Cerebellar nuclear complex (tissue), 1 donor: ENCODE measurements at places on chromosomes 5 and 9.

DNA sequence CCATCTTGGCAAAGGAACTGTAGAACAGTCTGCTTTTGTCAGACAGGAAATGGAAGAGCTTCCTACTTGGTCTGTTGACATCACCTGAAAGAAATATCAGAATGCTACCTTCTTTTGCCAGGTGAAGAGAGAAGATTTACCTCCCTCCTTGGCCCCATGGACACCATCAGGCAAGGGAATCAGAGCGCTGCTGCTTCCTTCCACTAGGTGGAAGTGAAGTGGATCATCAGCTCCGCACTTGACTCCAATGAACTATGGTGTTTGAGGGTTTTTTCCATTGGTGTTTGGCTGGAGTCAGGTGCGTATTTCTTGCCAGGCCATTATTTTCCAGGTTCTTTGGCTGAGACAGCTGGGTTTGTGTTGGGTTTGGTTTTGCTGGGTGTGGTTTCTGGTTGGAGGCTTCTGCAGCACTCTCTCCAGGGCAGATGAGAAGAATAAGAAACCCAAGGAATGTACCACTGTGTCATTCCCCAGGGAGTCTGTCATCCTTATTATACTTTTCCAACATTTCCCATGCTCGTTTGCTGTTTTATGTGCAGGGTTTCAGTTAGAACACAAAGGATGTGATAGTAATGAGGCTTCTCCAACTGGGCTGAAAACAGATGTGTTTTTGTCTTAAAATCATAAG is 12.4 kb downstream of the SPATA31E1 start:
- DNase-seq, result no peak

GRCh38 chr5:24368115-24368514 is 276.7 kb downstream of the CDH10 start:
- DNase-seq, result no peak

DNA sequence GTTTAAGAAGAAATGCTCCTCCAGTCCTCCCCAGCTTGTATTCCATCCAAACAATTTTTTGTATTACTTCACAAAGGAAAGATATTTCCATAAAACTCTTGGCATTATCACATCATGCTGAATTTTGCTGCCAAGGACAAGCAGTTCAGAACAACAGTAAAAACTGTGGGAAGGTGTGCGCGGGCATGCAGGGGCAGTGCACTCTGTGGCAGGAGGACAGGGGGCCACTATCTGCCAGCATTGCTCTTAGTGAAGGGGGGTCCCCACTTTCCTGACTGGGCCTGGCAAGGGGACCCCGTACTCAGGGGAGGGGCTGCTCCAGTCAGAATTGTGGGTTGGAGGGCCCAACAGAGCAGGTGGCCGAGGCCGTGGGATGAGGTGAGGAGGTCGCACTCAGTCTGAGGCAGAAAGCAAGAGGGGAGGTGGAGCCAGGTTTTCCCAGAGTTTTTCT is 32.8 kb downstream of the ANGPTL2 start:
- no peak for DNase-seq

GRCh38 chr9:98900244-98900643 is 43.5 kb upstream of the COL15A1 start:
- DNase-seq, result no peak

- no peak for DNase-seq
These were observed 5.2 kb downstream of the RFX3 start for GRCh38 chr9:3520564-3520963.

GRCh38 chr5:16179511-16179935 is at the start of gene MARCHF11:
MARCHF11 (minus strand) TSS chr5:16179791; CDS start chr5:16179575, 216 bp downstream.
- DNase-seq, result no peak

DNA sequence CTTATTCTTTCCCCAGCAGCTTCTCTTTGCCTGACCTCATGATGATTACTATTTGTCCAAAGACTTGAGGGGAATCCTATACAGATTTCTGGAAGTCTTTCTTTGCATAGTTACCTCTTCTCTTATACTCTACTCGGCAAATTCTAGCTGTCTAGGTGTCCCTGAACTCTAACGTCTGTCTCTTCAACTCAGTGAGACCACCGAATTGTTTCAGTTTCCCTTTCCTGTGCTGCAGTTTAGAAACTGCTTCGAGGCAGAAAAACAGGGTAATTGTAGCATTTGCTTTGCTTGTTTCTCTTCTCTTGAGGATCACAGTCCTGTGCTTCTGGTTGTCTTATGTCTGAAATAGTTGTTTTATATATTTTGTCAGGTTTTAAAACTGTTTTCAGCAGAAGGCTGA is 14.8 kb downstream of the LVRN start:
- DNase-seq, result no peak

DNA sequence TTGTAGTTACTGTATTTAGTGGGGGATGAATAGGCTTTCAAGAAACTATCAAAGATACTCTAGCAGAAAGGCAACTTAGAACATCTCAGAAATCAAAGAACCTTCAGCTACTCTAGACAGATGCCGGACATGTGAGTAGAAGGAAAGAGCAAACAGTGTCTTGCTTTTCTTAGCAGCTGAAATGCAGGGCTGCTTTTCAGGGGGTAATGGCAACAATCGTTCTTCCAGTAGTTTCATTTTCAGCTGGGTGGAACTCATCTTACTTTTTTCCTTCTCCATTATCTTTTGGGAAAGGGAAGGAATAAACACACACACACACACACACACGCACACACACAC is 281.6 kb downstream of the CRB2 start:
- DNase-seq, result no peak

DNA sequence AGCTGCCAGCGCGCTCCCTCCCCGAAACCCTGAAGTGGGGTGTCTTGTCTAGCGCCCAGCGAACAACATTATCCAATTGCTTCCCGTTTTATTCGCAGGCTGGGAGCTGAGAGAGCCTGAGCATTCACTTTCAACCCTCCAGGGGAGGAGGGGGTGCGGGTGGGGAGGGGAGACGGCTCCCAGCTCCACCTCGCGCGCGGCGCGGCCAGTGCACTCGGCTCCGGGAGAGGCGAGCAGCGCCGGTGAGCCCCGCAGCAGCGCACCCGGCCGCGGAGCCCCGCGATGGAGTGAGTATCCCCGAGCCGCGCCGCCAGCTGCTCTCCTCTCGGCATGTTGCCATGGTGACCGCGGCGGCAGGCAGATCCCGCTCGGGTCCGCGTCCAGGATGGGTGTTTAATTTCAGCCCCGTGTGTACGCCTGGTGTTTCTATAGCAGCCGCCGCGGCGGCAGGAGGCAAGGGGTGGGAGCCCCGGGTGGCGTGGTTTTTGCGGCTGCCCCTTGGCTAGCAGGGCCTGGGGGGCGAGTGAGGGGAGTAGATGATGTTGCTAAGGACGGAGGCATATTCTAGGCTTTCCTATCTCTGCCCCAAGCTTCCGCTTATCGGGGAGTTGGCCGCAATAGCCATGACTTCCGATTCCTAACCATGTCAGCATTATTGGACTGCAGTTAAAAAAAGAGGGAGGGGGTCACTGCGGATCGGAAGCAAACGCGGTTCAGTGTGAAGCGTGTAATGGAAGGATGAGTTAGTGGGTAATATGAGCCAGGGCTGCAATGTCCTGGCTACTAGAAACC is 139.2 kb upstream of the PALM2AKAP2 start:
- DNase-seq, result no peak

DNA sequence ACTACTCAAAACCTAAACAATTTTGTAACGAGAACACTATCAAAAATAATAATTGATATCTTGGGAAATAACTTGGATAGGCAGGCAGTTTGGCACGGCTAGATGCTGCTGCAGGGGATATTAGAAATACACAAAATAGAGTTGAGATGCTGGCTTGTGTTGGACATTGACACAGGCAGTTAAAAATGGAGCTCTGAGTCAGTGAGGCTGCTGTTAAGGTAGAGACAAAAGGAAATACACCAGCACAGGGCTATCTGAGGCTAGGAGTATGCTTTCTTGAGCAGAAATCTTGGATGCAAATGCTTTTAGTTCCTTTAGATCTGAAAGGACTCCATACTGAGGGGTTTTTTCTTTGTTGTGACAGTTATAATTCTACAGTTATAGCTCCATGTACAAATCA is 16.6 kb downstream of the TENT2 start:
- no peak for DNase-seq

DNA sequence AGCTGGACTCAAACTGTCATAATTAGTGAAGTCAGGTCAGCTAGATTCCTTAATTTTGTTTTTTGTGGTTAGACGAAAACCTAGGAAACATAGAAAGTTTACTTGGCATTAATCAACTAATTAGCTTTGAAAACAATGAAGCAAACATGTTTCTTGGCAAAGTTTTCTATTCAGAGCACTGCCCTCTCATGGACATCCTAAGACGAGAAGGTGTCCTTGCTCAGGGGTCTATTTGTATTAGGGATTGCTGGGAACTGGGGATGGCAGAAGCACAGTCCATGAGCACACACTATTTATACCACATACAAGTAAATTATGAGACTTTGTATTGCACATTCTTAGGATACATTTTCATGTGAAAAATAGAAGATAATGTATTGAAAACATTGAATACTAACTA is 49.7 kb downstream of the POC5 start:
- DNase-seq, result no peak

DNA sequence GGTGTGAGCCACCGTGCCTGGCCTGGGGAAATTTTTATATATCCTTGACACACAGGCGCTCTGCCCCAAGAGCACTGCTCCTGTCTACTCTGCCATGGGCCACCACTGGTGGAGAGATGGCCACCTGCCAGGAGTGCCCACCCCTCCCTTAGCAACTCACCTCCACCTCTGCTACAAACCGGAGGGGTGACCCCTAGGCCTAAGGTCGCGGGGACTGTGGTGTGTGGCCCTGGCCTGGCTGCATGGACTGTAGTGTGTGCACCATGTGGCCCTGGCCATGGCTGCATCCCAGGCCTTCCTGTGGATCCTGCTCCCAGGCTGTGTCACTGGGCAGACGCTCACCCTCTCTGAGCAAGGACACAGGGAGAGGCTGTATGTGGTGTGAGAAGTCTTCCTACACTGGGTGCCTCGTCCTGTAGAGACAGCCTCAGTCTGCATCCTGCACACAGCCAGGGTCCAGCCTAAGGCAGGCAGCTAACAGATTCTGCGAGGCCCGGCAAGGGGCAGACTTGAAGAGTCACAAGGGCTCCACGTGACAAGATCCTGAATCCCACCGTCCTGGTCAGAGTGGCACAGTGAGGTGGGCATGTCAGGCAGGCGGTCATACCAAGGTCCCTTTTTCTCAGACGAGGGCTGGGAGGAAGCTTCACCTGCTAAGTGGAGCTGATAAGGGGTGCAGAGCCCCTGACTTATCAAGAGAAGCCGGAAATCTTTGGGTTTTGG is 10.3 kb downstream of the NINJ1 start:
- DNase-seq, result no peak

DNA sequence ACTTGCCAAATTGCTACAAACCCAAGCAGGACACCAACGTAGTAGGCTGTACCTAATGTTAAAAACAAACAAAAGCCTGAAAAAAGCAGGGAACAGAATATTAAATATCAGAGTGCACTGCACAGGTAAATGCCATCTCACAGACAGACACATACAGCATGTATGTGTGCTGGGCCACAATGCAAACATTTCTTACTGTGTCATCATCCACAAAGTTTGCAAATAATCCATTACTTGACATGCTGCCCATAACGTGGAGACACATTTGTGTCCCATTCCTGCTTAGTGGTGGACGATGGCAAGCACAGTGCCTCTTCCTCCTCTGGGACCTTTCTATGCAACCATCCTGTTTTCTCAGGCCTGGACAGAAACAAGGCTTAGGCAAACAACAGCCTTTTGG is 44.7 kb downstream of the GOLM1 start:
- DNase-seq, result no peak

DNA sequence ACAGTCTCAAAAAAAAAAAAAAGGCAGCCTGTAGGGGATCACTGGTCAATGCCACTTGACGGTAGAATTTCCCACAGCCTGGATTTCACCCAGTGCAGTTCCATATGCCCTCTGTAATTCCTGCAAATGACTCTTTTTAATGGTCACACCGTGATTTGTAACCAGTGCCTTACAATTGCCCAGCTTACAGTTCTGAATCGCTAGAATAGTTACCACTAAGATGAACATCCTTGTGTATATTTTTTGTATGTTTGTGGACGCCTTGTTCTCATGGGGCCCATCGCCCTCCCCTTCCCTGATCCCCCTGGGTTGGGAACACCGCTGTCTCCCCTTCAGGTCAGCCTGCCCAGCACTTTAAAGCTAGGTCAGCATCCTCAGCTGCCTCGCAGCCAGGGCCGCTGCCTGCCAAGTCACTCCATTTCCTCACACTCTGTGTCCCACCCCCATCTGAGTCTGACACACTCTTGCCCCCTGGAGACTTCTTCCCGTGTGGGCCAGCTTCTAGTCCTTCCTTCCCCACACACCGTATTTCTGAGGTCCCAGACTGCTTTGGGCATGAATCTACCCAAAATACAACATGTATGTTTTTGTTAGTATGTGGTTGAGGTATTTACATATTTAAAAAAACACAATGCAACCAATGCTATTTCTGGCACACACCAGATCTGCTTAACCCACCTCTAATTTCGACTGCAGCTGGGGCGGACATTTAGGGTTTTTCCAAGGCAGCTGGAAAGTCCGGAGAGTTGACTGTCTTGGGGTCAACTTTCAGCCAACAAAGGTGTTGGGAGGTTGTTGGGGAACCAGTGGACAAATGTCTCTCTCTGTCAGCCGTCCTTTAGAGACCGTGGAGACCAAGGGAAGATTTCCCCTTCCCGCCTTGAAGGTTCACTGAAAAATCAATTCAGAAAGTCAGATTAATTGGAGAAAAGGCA is 120.5 kb upstream of the NEK6 start:
- no peak for DNase-seq

DNA sequence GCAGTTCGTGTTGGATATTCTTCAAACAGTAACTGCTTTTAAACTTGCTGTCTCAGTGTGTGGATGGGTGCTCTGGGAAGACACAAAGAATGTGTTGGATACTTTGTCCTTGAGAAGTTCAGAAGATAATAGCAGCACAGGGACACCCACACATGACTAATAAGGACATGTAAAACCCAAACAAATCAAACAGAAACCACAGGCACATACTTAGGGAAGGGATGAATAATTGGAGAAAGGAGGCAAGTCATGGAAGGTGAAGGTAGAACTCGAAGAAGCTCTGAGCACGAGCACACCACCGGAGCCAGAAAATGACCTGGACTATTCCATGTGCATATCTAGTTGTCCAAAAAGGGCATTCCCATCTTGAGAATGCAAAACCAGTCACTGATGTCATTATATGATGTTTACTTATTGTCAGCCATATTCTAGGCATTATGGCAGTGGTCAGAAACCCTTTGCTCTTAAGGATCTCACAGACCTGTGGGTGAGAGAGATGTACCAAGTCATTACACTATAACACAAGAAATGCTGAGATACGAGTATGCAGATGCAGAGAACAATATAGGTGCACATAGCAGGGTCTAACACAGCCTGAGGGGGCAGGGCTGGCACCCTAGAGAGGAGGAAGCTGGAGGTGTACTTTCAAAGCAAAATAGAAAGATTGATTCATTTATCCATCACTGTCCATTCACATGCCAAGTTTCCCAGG is 152.9 kb downstream of the PIK3R1 start:
- DNase-seq, result no peak

- DNase-seq, result no peak
These were observed 63.3 kb downstream of the DCP2 start for GRCh38 chr5:113039934-113040285.

GRCh38 chr5:83636156-83636555 is 84.5 kb downstream of the HAPLN1 start:
- no peak for DNase-seq

DNA sequence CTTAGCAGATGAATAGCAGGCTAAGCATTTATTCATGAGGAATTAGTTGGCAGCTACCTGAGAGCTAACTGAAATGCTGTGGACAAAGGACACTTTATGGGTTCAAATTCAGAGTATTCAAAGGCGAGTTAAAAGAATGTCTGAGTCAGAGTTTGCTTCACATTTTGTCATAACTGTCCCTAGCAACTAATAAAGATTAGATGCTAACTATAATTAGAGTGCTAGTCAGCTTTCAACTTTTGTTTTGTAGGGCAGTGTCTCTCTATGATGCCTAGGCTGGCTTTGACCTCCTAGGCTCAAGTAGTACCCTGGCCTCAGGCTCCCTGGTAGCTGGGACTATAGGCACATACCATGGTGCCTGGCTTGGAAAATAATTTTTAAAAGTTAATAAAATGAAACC is 4.6 kb downstream of the SMC5 start:
- no peak for DNase-seq
